ENCODE measurements at places on chromosomes 6 and 20. TPM values are rescaled to one million over a fixed set of nuclear protein-coding genes. Genes with fewer than 3 reads are reported as not detected.

DNA sequence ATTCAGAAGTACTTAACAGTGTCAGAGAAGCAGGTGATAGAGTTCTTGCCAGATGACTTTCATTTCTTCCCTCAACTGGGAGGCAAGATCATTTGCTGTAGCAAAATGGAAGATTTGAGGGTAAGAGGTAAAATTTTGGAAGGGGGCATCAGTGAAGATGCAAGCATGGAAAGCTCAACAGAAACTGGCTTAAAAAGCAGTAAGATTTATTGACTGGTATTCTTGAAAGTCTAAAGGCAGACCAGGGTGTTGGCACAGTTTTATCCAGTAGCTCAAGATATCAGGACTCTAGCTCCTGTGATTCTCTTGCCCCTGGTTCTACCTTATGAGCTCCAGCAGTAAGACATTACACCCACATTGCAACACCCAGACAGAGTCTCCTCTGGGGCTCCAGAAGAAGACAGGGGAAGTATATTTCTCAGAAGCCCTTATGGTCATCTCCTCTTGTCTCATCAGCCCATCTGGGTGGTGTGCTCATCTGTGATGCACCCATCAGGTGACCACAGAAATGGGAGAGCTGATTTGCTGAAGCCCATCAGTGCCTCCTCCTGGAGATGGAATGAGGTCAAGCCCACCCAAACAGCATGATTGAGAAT lies 16.0 kb upstream of the MOCS1 start:
- no peak overlapping the region for H3K27ac ChIP-seq
- no peak overlapping the region for H3K4me3 ChIP-seq
- H3K36me3 ChIP-seq = no peaks in the 10 kb centered on the region
- H3K27me3 ChIP-seq = no peaks in the 10 kb centered on the region

- H3K4me3 ChIP-seq = no peak overlapping the region
- DNase-seq = no peak
- H3K27me3 ChIP-seq = peaks cover 3% of the 10 kb centered on the region
- H3K27ac ChIP-seq = no peak overlapping the region
Observed at GRCh38 chr6:3138341-3138740, 19.0 kb downstream of the TUBB2A start.

The LY6G6C gene
- total RNA-seq = not detected

DNA sequence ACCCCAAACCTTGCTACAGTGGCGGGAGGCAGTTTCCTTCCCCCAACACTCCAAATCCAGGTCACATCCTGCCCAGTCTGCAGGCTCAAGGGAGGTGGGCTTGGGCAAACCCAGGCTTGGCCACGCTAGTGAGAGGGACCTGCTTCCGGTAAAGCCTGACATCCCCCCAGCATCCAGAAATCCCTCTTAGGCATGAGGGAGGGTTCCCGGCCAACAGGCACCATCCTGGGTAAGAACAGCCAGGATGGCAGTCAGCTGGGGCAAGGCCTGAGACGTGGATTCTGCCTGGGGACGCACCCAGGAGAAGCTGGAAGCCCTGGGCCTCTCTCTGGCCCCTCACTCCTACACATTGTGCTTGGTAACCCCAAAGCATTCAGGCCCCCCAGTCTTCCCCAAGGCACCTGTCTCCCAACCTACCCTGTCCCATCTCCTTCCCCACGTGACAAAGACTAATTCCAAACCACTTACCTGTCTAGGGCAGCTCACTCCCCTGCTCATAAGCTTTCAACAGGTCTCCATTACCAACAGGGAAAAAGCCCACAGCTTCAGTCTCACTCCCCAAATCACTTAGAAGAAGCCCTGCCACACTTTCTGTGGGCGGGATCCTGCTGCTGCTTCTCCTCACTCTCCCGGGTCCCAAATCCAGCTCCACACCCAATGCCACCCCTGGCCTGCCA lies 2.1 kb downstream of the C20orf144 start:
- peaks cover 5% of the 10 kb centered on the region for H3K36me3 ChIP-seq
- H3K27me3 ChIP-seq = no peaks in the 10 kb centered on the region
- H3K27ac ChIP-seq = peak overlapping the region; percentile 79
- peaks cover 37% of the 10 kb centered on the region for H3K4me1 ChIP-seq
- DNase-seq = no peak

DNA sequence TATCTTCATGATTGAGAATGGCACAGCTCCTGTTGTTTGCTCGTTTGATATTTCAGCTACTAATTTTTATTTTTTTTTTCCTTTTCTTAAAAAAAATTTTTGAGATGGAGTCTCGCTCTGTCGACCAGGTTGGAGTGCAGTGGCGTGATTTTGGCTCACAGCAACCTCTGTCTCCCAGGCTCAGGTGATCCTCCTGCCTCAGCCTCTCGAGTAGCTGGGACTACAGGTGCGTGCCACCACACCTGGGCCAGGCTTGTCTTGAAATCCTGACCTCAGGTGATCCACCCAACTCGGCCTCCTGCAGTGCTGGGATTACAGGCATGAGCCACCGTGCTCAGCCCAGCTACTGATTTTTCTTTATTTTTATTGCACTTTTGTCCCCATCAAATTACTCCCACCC lies 150.2 kb upstream of the SIM1 start:
- H3K27ac ChIP-seq = no peak overlapping the region
- no peak overlapping the region for H3K4me3 ChIP-seq
- no peaks in the 10 kb centered on the region for H3K4me1 ChIP-seq
- no peaks in the 10 kb centered on the region for H3K27me3 ChIP-seq
- DNase-seq = no peak

DNA sequence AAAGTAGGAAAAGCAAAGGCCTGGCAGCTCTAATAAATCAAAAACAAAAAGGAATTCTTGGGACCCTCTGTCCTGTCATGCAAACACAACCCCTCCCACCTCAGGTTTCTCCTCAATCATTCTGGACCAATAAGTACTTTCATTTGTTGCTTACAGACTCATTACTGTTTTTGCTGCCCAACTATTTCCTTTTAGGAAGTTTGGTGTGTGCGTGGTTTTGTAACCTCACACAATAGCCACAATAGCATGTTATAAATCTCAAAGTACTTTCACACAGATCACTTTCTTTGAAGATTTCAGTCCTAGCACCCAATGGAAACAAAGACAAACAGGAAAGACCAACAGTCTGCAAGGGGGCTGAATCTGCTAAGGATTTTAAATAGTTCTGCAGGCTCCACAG lies 4.5 kb downstream of the MRPL14 start:
- H3K36me3 ChIP-seq = peaks cover 26% of the 10 kb centered on the region
- H3K4me3 ChIP-seq = peak overlapping the region; percentile 23
- peaks cover 66% of the 10 kb centered on the region for H3K4me1 ChIP-seq
- H3K27me3 ChIP-seq = no peaks in the 10 kb centered on the region
- peak overlapping the region; percentile 55 for H3K27ac ChIP-seq
- peak; percentile 10 for DNase-seq

DNA sequence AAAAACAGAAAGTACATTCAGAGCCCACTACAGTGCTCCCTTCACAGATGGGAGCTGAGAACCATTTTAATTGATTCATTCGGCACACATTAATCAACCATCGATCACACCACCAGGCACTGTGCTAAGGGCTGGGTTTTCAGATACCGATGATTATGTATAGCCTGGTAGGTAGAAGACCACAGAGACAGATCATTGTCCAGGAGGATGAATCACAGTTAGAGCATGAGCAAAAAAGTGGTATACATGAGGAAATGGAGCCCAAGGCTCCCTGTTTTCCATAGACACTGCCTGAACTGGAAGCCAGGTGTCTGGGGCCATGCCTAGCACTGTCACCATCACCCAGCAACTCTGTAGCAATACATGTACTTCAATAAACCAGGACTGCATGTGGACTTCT lies 9.0 kb upstream of the PRDM1 start:
- H3K27ac ChIP-seq = no peak overlapping the region
- H3K36me3 ChIP-seq = peaks cover 1% of the 10 kb centered on the region
- H3K4me3 ChIP-seq = no peak overlapping the region
- peaks cover 18% of the 10 kb centered on the region for H3K4me1 ChIP-seq
- H3K27me3 ChIP-seq = peaks cover 15% of the 10 kb centered on the region

The RIN2 gene
- total RNA-seq = not detected

The CCN6 gene
- total RNA-seq = 0.17 TPM

GRCh38 chr20:34506480-34506879 lies 9.7 kb upstream of the DYNLRB1 start:
- H3K4me3 ChIP-seq = no peak overlapping the region
- H3K4me1 ChIP-seq = no peaks in the 10 kb centered on the region
- H3K27me3 ChIP-seq = no peaks in the 10 kb centered on the region

GRCh38 chr6:144480473-144480872 lies 195.3 kb downstream of the UTRN start:
- no peaks in the 10 kb centered on the region for H3K27me3 ChIP-seq
- H3K36me3 ChIP-seq = peaks cover 40% of the 10 kb centered on the region
- H3K27ac ChIP-seq = no peak overlapping the region
- no peak for DNase-seq

The ZFAND3 gene
- 36.9 TPM for total RNA-seq

DNA sequence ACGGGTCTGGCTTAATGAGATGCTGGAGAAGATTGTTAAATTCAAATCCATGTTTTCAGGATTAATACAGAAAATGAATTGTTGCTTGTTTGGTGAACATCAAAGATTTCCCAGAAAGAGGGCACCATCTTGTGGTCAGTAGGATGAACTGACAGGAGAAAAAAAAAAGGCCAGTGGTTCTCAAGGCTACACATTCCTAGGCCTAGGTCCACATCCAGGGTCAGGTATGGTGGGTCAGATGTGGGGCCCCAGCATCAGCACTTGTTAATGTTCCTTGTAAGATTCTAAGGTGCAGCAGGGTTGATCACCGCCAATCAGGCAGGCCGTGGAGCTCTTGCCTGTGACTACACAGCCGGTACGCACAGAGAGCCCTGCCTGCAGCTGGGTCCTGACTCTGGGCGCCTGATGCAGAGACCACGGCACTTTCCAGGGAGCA lies 34.0 kb upstream of the FOXO3 start:
- H3K4me1 ChIP-seq = no peaks in the 10 kb centered on the region
- peaks cover 25% of the 10 kb centered on the region for H3K27me3 ChIP-seq
- DNase-seq = no peak
- no peak overlapping the region for H3K27ac ChIP-seq
